ENCODE measurements at places on chromosomes 7 and 10.

GRCh38 chr10:79149662-79150443 lies 81.1 kb downstream of the ZMIZ1 start:
- peak; percentile 80 for DNase-seq

DNA sequence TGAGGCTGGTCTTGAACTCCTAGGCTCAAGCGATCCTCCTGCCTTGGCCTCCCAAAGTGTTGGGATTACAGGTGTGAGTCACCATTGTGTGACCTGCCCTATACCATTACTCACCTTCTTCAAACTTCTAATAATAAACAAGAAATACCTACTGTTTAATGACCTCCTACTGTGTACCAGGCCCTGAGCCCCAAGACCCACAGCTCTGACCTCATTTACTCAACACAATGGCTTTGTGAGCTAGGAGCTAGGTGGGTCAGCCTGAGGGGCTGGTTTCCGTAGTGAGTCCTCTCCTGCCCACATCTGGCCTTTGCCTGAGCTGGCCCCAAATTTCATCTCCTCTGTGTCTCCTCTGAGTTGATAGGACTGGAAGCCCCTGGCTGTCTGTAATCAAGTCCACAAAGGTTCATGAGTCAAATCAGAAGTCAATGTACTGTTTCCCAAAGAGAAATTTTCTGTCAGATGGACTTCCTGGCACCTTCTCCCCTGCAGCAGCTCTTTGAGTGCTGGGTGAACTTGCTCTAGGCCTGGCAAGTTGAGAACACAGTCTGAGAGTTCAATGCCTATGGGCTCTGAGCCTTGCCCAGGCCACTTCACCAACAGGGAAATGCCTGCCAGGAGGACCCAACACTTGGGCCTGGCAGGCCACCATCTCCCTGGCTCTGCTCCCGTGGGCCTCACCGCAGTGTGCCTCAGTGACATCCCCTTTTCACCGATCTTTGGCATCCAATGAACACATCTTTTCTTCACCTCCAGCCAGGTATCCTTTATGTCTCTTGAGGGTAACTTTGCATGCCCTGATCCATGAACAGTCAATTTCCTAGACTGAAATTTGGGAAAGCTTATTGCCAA lies 24.0 kb downstream of the NEURL1 start:
- no peak for DNase-seq

GRCh38 chr10:88721392-88721791 lies 15.3 kb downstream of the LIPK start:
- DNase-seq = no peak

GRCh38 chr7:45657890-45658715 lies 83.9 kb downstream of the ADCY1 start:
- no peak for DNase-seq

DNA sequence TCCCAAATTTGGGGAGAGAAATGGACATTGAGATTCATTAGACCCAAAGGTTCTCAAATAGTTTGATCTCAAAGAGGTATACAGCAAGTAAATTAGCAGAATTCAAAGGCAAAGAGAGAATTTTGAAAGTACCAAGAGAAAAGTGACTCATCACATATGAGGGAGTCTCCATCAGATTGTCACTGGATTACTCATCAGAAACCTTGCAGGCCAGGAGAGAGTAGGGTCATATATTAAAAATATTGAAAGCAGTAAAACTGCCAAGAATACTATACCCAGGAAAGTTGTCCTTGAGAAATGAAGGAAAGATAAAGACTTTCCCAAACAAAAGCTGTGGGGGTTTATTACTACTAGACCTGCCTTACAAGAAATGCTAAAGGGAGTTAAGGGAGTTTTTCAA lies 140.6 kb downstream of the TMEM168 start:
- DNase-seq = no peak

DNA sequence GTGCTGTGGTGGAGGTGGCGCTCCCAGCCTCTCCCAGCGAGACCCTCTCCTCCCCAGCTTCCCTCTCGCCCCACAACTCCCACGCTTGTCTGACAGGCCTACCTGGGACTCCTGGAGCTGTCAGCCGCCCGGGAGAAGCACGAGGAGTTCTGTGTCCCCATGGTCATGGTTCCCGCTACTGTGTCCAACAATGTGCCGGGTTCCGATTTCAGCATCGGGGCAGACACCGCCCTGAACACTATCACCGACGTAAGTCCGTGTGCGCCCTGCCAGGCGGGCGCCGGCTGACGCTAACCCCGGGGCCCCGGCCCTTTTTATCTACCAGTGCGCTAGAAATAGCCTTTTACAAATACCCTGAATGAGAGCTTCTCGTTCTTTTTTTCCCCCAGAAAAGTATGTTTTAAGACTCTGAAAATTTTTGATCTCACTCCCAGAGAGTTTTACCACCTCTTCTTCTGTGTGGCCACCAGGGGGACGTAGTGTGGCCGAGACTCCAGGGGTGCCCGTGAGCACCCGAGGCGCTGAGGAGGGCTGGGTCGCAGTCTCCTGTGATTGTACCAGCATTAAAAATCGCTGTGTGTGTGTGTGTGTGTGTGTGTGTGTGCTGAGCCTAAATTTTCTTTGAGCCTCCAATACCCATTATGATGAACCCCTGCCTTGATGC lies 52.6 kb downstream of the PFKP start:
- peak; percentile 21 for DNase-seq

- peak; percentile 70 for DNase-seq
Measured at GRCh38 chr10:61627266-61627665, 35.5 kb upstream of the CABCOCO1 start.

DNA sequence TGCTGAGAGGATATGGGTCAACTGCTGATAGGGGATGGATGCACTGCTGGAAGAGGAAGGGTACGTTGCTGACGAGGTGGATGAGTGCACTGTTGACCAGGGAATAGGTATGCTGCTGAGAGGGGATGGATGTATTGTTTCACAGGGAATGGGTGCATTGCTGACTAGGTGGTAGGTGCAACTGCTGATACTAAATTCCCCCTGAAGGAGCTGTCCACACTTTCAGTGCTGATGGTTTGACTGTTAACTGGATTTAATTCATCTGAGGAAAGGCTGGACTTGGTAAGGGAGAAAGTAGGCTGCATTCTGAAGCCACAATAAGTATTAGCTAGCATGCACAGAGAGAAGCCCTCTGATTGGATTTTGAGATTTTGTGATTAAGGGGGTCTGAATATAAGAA lies 1196.8 kb upstream of the PHF14 start:
- DNase-seq = no peak

GRCh38 chr10:30747633-30748032 lies 118.1 kb upstream of the LYZL2 start:
- peak; percentile 51 for DNase-seq

DNA sequence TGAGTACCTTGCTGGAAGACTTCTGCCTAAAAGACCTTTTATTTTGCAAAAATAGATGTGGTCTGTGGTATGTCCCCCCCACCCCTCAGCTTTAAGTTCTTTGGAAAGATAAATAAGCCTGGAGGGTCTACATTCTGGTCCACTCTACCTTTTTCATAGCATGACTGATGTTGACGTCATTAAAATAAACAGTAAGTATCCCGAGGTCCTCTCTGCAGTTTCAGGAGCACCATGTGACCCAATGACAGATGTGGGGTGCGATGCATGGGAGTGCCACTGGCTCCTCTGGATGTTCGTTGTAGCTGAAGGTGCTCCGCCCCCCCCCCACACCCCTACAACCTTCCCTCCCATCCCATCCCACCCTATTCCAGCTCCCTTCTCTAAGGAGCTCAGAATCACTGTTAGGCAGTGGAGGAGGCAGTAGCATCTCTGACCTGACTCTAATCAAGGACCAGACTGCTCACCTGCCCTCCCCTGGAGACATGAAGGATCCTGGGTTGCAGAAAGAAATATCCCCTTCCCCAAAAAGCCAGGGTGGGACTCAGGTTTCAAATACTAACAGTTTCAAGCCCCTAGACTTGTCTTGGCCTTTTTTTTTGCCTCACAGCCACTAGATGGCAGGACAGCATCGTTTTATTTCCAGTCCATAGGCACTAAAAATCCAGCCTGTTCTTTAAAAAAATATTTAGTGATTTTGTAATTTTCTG lies 25.1 kb downstream of the CASP7 start:
- DNase-seq = peak; percentile 55

GRCh38 chr7:156732091-156732625 lies 91.6 kb downstream of the RNF32 start:
- peak; percentile 39 for DNase-seq

GRCh38 chr7:148962823-148963582 lies 65.3 kb downstream of the PDIA4 start:
- peak; percentile 74 for DNase-seq

GRCh38 chr7:83096065-83096580 lies 66.6 kb downstream of the PCLO start:
- no peak for DNase-seq

GRCh38 chr7:38932509-38933168 lies 23.6 kb upstream of the VPS41 start:
- DNase-seq = peak; percentile 61
